ENCODE measurements at places on chromosomes 1 and 21.

DNA sequence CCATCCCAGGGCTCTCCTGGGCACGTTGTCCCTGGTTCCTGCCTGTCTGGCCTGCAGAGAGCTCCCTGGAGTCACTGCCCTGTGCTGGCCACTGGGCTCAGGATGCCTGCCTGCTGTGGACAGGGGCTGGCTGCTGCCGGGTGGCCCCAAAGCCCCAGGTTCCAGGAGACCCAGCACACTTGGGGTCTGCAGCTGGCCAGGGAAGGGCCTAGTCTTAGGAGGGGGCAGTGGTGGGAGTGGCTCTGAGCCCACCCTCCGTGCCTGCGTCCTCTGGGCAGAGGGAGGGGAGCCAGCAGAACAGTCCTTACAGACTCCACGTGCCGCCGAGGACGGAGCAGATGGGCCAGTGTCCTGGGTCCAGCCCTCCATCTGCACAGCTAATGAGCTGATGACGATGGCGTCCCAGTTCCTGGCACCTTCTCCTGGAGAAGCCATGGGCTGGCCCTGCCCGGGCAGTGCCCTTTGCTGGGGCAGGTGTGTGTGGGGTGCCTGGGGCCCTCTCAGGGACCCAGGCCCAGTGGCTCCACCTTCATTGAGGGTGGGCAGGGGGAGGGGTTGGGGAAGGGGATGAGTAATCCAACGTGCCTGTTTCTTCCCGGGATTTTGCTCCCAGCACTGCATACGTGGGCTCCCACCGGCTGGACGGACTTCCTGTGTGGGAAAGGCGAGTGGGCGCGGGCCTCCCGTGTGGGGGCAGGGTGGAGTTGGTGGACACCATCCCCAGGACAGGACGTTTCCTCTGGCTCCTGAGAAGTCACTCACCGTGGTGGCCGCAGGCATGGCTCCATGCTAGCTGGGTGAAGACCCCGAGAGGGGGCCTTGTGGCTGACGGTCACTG, 6.8 kb upstream of the PLCH2 start:
- no peak for DNase-seq

GRCh38 chr1:208212893-208213292, 31.3 kb downstream of the PLXNA2 start:
- no peak for DNase-seq

GRCh38 chr1:178328728-178329127, 168.0 kb downstream of the CLEC20A start:
- no peak for DNase-seq

- DNase-seq: no peak
These were observed 30.3 kb downstream of the DENND1B start for GRCh38 chr1:197744979-197745378.

GRCh38 chr1:228416217-228416933, at the start of gene TRIM17:
TSS of gene TRIM17 (minus strand) at chr1:228416861. CDS start at chr1:228415072, 1,789 bp downstream.
- DNase-seq: peak; percentile 42

- no peak for DNase-seq
These were observed 41.2 kb upstream of the KLF17 start for GRCh38 chr1:44077421-44077820.

- no peak for DNase-seq
These were observed 2.2 kb downstream of the NUDC start for GRCh38 chr1:26923711-26924110.

DNA sequence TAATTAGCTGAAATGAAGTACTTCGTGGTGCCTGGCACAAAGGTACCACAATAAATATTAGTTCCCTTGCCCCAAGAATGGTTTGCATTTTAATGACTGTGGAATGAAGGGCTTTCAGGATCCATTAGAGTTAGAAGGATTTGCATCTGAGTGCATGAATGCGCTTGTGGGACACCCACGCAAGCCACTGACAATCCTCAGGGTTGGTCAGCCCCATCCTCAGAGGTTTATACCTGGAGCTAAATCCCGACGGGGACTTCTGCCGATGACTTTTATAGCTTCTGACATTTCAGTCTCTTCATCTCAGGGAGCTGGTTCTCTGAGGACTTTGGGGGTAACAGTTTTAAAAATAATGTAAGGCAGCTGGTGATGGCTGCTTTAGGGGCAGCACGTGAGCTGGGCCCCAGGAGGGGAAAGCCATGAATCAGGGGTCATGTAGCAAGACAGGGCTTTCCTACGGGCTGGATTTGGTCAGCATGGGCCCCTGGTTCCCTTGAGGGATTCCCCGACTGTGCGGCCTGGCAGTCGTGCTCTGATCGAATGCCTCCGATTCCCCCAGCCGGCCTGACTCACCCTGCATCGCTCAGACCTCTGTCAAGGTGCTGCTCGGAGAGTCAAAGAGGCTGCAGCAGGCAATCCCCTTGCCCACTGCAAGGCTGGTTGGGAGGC, 20.8 kb upstream of the IL10 start:
- DNase-seq: no peak

GRCh38 chr1:246516126-246516525, 9.0 kb upstream of the SMYD3 start:
- no peak for DNase-seq

DNA sequence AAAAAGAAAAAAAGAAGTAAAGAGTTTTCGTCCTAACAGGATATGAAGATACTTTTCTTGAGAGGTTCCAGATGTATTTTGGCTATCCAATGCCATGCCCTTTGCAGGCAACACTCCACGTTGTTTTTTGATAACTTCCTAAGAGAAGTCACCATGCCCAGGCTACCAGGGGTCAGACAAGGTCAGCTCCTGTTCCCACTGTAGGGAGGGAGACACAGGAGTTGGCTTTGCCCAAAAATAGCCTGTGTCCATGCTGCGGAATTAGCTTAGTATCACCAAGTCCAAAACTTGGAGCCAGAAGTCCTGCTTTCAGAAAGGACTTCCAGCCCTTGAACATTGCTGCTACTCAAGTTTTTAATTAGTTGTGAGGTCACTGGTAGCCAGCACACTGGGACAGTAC, 62.1 kb upstream of the NRIP1 start:
- DNase-seq: no peak

DNA sequence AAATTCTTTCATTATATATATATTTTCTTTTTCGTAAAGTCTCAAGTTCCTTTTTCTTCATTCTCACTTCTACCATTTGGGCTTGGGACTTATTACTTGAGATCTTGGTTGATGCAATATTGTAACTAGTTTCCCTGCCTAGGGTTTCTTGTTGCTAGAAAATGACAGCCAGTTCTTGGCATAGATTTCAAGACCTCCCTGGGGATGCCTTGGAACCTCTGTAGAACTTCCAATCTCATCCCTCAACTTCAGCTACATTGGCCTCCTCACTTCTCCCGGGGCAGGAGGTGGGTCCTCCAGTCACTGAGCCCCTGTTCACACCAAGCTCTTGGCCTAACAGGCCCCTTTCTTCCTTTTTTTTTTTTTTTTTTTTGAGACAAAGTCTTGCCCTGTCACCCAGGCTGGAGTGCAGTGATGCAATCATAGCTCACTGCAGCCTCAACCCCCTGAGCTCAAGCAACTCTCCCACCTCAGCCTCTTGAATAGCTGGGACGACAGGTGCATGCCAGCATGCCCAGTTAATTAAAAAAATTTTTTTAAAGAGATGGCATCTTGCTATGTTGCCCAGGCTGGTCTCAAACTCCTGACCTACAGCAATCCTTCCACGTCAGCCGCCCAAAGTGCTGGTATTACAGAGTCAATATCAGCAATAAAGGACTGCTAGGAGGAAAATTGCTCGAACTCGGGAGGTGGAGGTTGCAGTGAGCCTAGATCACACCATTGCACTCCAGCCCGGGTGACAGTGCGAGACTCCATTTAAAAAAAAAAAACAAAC, 33.1 kb downstream of the MAP3K7CL start:
- no peak for DNase-seq

DNA sequence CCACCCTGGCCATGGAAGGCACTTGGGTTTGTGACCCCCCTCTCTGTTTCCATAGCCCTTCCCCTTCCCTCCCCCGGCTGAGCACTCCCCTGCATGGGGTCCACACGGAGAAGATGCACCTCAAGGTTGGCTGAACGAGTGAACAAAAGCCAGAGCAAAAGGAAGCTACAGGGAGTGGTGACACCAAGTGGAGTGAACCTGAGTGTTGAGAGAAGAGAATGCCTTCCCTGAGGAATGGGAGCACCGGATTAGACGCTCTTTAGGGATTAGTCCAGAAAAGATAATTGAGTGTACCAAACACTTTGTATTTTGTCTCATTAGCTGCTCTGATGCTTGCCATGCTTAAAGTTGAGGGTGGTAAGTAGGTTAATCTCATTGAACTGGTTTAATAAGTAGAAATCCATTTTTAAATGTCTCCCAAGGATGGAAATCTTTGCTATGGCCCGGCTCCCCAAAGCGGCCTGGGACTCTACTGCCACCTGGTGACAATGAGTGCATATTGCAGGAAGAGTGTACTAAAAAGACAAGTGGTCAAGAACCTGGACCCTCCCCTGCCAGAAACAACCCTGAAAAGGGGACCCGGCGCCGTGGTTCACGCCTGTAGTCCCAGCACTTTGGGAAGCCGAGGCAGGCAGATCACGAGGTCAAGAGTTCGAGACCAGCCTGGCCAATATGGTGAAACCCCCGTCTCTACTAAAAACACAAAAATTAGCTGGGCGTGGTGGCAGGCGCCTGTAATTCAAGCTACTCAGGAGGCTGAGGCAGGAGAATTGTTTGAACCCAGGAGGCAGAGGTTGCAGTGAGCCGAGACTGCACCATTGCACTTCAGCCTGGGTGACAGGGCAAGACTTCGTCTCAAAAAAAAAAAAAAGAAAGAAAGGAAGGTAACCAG, 150.6 kb upstream of the ZC3H12A start:
- DNase-seq: peak; percentile 9

- no peak for DNase-seq
These were observed 24.8 kb downstream of the GRIK3 start for GRCh38 chr1:37009521-37009920.

DNA sequence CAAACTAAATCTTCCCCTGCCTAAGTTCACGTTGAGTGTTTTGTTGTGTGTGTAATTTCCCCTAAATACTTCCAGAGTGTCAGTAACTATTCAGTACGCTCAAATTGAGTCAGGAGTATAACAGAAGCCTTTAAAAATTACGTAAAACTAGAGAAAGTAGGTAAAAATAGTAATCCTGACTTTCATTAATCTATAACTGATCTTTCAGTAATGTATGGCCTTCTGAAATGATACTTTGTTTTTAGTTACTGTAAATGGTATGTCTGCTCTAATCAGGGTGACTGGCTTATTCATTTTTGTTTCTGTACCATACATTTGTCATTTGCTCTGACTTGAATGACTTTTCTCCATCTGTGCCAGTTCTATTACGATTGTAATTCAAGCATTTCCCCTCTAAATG, 29.4 kb downstream of the MIER1 start:
- DNase-seq: no peak

- no peak for DNase-seq
These were observed 567.3 kb upstream of the ADAMTS5 start for GRCh38 chr21:27534206-27534605.

- no peak for DNase-seq
These were observed 82.3 kb downstream of the DENND1B start for GRCh38 chr1:197692965-197693364.

DNA sequence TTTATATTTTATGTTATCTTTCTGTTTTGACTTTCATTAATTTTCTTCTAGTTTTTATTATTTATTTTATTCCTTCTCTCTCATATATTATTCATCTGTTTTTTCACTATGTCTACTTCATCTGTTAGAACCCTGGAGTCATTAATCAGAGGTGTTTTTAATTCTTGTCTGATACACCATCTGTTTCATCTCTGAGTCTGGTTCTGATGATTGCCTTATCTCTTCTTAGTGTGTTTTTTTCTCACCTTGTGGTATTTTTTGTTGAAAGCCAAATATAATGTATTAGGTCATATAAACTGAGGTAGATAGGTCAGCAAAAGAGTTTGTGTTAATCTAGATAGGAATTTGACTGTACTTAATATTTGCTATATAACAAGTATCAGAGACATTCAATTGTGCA, 1005.7 kb upstream of the NCAM2 start:
- DNase-seq: no peak

GRCh38 chr1:107232426-107232825, 91.6 kb downstream of the NTNG1 start:
- DNase-seq: no peak

GRCh38 chr1:17065666-17066065, 11.8 kb upstream of the SDHB start:
- DNase-seq: no peak

GRCh38 chr1:165364568-165365133, 8.1 kb upstream of the LMX1A start:
- DNase-seq: no peak

- DNase-seq: no peak
These were observed 72.9 kb downstream of the UCHL5 start for GRCh38 chr1:192986110-192986747.

GRCh38 chr1:177080564-177080963, 83.9 kb downstream of the ASTN1 start:
- DNase-seq: no peak

DNA sequence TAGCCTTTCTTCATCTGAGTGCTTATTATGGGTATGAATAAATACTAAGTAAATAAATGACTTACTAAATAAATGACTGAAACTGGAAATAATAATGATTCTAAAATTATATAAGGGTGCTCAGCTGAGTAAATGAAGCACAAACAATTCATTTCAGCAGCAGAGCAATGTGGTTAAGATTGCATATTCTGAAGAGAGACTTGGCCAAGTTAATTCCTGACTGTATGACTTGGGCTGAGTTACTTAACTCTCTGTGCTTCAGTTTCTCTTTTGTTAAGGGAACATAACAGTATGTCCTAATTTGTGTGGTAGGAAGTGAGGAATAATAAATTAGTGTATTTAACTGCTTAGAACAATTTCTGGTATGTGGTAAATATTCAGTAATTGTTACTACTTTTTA, 19.1 kb downstream of the AGL start:
- no peak for DNase-seq

DNA sequence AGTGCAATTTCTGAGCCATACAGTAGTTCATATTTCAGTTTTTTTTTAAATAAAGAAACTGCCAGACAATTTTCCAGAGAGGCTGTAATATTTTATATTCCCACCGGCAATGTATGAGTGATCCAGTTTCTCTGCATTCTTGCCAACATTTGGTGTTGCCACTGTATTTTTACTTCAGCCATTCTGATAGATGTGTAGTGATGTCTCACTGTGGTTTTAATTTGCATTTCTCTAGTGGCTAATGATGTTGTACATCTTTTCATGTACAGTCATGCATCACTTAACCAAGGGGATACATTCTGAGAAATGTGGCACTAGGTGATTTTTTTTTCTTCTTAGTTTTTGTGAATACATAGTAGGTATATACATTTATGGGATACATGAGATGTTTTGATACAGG, 99.6 kb downstream of the CENPF start:
- no peak for DNase-seq

- no peak for DNase-seq
These were observed 240.4 kb downstream of the NFIA start for GRCh38 chr1:61322769-61323168.

GRCh38 chr1:97841338-97841737, 79.5 kb downstream of the DPYD start:
- DNase-seq: no peak

DNA sequence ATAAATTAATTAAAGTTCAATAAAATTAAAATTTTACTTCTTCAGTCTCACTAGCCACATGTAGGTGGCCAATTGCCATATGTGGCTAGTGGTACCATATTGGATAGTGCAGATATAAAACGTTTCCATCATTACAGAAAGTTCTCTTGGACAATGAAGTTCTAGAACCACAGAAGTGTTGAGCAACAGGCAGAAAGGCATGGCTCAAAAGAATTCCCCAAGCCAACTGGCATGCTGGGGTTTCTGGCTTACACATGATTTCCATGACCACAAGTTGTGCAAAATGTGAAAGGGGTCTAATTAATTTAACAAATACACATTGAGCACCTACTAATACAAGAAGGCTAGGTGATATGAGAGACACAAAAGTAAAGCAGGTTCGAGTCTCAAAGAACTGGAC, 72.2 kb upstream of the CDC42BPA start:
- DNase-seq: no peak
